HCT116 (cell line): ENCODE measurements at places on chromosomes 7 and 10. TPM values are rescaled to one million over a fixed set of nuclear protein-coding genes. Genes with fewer than 3 reads are reported as not detected.

Gene CUL2
- 36.1 TPM for total RNA-seq

Gene PPIA
- total RNA-seq = 2,836 TPM

Gene NKX2-3
- total RNA-seq = not detected

Gene GIMAP4
- 0.49 TPM for total RNA-seq
